ENCODE measurements at places on chromosomes 5 and 9. TPM values are rescaled to one million over a fixed set of nuclear protein-coding genes. Genes with fewer than 3 reads are reported as not detected.

The SPINK4 gene
- not detected for total RNA-seq

- DNase-seq, result no peak
Observed at GRCh38 chr9:22446950-22447617, 460 bp downstream of the DMRTA1 start.

The C9orf153 gene
- 0.36 TPM for total RNA-seq

DNA sequence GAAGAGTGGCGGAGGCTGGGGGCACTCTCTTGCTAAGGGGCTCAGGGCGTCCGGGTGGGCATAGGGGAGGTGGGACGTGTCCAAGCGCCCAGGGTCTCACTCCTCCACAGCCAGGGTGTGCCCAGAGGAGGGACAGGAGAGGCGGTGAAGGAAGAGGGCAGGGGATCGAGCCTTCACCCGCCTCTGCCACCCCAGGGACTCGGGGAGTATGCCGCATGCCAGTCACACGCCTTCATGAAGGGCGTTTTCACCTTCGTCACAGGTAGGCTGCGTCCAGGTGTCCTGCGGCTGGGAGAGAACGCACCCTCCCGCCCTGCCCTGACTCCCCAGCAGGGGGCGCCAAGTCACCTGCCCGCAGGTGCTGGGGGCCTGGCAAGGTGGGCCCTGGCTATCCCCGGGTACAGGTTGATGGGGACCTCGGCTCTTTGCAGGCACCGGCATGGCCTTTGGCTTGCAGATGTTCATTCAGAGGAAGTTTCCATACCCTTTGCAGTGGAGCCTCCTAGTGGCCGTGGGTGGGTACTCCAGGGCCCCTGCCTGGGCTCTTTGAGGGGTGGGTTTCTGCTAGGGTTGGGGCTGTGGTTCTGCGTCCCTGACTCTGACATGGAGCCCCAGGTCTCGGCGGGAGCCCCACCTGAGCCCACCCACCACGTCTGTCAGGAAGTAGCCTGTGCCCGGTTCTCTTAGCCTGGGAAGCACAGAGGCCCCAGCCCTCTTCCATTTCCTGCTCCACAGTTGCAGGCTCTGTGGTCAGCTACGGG, 552 bp downstream of the TMEM141 start:
- DNase-seq, result peak; percentile 78
